ENCODE measurements at places on chromosomes 6 and 20.

DNA sequence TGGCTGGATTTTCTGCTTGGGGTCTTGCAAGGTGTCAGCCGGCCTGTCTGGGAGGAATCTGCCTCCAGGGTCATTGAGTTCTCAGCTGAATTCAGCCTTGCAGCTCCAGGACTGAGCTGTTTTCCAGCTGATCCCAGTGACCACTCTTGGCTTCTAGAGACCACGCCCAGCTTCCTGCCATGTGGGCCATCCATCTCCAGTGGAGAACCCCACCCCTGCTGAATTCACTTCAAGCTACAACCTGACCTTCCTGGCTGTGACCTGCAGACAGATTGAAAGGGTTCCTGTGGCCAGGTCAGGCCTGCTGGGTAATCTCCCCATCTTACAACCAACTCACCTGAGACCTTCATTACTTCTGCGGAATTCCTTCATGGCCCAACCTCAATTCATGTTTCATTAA is 26.5 kb upstream of the SYNDIG1 start:
- no peak for DNase-seq

GRCh38 chr6:75460681-75461080 is 32.9 kb downstream of the FILIP1 start:
- no peak for DNase-seq

DNA sequence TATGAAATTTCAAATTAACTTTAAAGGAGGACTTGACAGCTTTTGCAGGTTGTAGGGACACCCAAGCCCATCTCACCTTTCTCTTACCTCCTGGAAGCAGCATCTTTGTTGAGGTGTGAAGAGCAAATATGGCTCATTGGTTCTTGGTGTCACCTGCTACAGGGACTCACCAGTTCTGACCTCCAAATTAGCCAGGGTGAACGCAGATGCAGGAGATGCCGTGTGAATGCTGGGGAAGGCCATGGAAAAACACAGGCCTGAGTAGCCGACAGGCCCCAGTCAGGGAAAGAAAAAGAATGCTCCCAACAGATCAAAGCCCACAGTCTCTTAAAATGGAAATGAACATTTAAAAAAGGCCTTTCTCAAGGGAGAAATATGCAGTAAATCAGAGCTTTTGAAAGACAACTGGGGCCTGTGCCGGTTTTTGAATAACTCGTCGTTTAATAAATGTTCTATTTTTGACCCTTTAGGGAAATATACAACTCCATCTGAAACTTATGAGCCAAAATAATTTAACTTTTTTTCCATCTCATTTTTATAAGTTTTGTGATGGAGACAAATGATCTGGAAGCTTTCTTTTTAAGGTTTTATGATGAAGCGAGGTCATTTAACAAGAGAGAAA is 167.5 kb downstream of the CD83 start:
- DNase-seq: no peak

- no peak for DNase-seq
Measured at GRCh38 chr6:136307351-136307750, 17.7 kb upstream of the BCLAF1 start.

DNA sequence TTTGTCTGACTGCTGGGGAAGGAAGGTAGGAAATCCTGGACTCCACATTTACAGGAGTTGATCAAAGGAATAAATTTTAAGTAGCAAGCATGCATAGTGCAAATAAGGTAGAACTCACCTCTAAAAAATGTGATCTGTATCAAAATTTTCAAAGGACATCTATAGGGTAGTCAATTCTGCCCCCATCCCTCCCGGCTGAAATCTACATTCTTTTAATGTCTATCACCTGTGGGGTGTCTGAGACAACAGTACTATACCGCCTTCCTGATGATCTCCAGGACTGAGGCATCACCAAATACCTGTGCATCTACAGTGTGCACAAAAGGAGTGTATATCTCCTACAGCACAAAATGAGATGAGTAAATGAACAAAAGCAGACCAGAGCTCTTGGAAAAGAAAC is 19.9 kb downstream of the CPNE1 start:
- DNase-seq: no peak

DNA sequence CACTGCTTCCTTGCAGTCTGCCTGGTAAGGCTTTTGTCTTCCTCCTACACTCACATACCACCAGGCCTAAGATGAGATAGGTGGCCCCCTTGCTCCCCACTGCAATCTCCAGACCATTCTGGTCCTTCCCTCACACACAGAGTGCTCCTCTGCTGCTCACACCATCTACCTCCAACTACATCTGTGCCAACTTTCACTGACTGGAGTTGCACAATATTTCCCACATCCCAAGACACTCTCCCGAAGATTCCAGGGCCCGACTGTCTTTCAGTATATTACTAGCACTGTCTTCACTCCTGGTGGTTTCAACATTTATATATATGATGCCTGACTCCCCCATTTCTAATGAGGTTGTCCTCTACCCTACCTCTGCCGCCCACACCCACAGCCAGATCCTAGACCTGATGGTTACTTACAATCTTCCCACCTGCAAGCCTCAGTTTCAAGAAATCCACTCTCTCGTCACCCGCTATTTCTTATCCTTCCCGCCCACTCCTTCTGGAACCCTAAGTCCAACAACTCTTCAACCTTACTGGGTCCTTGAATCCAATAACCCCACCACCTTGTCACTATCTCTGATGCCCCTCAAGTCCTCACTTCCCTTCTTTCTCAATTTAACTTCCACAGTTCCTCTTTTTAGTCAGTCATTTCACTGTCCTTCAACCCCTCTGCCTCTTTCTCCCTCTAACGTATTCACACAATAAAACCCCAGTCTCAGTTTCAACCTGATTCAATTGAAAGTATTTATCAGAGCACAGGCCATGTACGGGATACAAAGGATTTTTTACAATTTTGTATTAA is 21.6 kb downstream of the RALGAPA2 start:
- DNase-seq: no peak

DNA sequence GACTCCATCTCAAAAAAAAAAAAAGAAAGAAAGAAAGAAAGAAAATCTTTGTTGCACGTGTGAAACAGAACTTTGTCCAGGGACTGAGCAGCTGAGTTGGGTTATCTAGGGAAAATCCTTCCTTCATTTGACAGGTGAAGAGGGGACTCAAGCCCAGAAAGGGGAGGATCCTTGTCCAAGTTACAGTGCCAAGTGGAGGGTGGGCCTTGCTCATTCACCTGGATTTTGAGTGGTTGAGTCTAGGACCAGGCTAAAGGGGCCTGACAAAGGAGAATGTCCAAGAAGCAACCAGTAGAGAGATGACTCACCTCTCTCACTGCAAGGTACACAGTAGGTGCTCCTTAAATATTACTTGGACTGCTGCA is 2.7 kb downstream of the TGIF2 start:
- DNase-seq: no peak

- DNase-seq: no peak
Measured at GRCh38 chr6:116060572-116061283, at the start of gene FRK. Gene FRK (minus strand): TSS chr6:116060891. CDS start chr6:116060311, 580 bp downstream.

DNA sequence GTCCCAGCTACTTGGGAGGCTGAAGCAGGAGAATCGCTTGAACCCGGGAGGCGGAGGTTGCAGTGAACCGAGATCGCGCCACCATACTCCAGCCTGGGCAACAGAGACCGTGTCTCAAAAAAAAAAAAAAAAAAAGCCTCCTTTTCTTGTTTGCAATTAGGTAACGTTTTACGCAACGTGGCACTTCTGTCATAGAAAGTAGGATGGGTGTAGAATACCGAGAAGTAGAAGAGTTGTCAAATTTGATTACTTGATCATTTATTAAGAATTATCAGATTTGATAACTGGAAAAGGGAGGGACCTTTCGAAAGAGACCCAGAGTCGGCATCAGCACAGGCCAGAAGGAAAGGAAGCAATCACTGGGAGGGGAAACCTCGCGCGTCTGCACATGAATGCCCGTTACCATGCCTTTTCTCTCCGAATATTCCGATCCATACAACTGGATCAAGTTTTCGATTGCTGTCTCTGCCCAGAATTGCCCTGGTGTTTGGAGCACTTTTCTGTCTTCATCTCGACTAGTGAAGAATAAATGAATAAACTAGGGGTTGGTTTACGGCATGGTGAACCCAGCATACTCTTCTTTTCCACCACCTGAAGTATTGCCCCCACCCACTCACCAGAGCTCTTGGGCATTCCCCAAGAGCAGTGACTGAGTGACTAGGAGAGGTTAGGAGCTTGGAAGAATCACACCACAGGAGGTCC is 4.5 kb upstream of the TFAP2D start:
- DNase-seq: no peak

- no peak for DNase-seq
Measured at GRCh38 chr6:43334466-43335095, 26.0 kb upstream of the CRIP3 start.

GRCh38 chr6:73696966-73697655 is 1.1 kb downstream of the CD109 start:
- DNase-seq: no peak

DNA sequence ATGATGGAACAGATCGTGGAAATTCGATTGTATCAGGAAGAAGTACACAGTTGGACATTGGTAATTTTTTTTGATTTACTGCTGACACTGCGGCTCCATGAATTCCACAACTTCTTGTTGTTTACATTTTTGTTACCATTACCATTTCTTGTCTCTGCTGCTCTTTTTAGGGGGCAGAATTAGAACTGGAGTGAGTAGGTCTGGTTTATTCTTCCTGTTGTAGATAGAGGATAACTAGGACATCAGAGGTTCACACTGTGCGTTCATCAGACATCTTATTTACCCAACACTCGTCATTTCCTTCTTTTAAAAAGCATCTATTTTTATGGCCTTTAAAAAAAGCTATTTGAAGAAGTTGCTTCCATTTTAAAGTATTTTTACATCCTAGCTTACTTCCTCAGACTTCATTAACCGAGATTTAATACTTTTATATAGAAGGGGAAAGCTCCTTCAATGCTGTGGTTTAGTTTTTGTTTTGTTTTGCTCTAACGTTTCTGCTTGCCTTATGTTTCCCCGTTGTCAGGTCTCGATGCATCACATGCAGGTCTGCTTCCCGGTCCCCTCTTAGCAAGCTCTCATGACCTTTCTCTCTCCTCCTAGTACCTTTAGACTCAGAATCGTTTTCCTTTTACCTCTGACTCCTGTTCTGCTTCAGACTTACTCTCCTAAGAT is 139.1 kb downstream of the ARID1B start:
- no peak for DNase-seq
